Mucosa of descending colon (tissue), 3 donors: ENCODE measurements at places on chromosomes 11 and 22. TPM values are rescaled to one million over a fixed set of nuclear protein-coding genes. Genes with fewer than 3 reads are reported as not detected.

- DNase-seq: no peak
Measured at GRCh38 chr11:113818426-113818825, 38.8 kb downstream of the CLDN25 start.

CRYBA4 gene
- total RNA-seq: not detected

ANKK1 gene
- total RNA-seq: 0.26 TPM

KCNJ4 gene
- total RNA-seq: not detected
